NCI-H2081 (cell line): ENCODE measurements at places on chromosomes 2 and 18.

GRCh38 chr2:19362094-19362754, 3.8 kb upstream of the OSR1 start:
- DNase-seq = no peak

DNA sequence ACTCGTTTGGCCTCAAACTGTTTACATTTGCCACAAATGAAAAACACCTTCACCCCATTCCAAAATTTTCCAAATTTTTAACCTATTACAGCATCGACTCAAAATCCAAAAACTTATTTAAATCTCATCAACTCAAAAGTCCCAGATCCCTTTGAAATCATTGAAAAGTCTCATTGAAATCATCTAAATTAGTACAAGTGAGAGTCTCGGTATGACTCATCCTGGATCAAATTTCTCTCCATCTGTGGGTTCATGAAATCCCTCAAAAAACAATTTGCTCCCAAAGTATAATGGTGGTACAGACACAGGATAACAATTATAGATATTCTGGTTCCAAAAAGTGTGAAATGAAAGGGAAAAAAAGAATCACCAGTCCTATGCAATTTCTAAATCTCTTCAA, 65.1 kb downstream of the LRP1B start:
- DNase-seq = no peak

DNA sequence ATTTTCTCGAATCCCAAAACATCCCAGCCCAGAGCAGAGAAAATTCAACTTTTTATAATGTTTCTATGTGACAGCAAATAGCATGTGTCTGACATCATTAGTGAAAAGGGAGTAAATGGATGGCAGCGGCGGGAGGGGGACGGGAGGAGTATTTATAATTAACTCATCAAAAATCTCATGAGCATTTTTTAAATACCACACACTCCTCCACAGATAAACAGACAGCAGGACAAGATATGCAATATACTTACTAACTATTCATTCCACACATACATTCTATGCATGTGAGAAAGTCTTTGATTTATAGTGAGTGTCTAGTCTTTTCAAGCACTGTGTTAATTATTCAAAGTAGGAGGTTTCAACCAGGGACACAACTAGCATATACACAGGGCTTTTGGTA, 107.6 kb downstream of the LRP2 start:
- DNase-seq = no peak

- no peak for DNase-seq
Observed at GRCh38 chr2:213455316-213456008, 171.2 kb downstream of the SPAG16 start.

- DNase-seq = no peak
Observed at GRCh38 chr2:240885566-240885965, 10.4 kb downstream of the MAB21L4 start.

GRCh38 chr2:20080839-20081415, 29.5 kb upstream of the LAPTM4A start:
- no peak for DNase-seq

DNA sequence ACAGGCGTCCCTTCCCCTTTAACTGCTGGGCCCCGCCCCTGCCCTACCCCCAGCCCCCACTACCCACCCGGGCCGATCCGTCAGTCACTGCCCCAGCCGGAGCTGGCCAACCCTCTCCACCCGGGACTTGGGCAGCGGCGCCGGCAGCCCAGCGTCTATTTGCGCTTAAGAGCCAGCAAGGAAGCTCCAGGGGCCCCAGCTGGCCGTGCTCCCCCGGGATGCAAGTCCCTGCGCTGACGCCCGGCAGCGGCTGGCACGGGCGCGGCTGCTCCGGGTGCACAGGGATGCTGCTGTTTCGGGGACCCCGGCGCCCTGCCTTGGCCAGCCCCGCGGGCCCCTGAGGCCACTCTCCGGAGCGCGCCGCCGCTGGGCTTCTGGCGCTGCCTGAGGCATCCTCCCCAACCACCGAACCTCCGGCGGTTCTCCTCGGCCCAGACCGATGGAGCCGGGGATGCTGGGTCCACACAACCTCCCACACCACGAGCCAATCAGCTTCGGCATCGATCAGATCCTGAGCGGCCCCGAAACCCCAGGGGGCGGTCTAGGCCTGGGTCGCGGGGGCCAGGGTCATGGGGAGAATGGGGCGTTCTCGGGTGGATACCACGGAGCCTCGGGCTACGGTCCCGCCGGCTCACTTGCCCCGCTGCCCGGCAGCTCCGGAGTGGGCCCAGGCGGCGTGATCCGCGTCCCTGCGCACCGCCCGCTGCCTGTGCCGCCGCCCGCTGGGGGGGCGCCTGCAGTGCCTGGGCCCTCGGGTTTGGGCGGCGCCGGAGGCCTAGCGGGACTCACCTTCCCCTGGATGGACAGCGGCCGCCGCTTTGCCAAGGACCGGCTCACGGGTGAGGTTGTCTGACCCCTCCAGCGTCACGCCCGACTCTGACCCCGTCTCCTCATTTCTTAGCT, at the start of gene TLX2:
Gene TLX2, plus strand, starts transcription at position 83 of the 903 bp plus-strand sequence. Its CDS starts 357 bp downstream, at position 440.
- DNase-seq = no peak

DNA sequence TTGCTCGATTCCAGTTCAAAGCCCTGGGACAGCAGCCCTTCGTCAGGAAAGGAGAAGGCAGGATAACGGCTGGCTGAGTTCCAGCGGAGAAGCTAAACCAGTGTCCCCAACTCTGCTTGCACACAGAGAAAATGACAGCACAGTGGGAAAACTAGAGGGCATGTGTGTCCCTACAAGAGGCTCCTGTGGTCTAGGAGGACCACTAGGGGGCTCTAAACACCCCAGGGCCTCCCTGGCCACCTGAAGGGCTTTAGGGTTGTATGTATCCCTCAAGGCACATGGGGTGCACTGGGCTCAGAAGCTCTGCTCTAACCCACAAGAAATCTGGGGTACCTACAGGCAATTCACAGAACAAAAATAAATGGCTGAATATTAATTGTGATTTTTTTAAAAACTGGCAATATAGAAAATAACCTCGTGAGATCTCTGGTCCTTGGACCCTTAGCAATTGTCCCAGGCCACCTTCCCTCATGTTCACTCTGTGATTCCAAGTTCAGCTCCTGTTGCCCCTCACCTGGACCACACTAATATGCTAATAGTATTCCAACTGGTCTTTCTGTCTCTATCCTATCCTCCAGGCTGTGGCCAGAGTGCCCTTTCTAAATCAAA, 17.5 kb downstream of the STAT1 start:
- DNase-seq = peak; percentile 41

- no peak for DNase-seq
Observed at GRCh38 chr2:158975271-158975921, 7.0 kb downstream of the TANC1 start.

GRCh38 chr18:48931680-48932461, 18.9 kb downstream of the SMAD7 start:
- no peak for DNase-seq

DNA sequence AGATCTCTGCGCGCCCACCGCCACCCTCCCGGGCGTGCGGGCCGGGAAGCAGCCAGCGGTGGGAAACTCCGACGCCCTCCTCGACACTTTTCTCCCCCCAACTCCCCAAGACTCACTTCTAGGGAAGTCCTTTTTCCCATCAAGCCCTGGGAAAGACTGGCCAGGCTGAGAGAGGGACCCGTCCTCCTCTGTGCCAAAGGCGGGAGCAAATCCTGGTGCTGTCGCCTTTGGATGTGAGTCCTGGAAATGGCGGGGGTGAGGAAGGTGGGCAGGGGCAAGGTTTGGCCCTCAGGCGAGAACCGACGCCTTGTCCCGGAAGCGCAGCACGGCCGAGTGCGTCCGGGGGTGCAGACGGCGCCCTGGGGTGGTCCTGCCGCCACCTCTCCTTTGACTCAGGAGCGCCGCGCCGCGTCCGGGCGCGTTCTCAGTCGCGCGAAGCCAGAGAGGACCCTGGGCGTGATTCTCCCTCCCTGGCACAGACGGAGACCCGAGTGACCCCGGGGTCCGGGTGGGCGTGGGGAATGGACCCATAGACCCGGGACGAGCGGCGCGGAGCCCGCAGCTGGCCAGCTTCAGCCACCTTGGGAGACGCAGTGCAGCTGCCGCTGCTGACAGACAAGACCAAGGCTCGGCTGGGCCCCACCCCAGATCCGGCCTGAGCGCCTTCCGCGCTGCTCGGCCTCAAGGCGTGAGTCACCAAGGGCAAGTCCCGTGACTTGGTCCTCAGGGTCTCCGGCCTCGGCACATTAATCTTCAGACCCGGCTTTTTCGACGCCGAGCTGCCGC, 3.5 kb upstream of the LBX2 start:
- peak; percentile 40 for DNase-seq

DNA sequence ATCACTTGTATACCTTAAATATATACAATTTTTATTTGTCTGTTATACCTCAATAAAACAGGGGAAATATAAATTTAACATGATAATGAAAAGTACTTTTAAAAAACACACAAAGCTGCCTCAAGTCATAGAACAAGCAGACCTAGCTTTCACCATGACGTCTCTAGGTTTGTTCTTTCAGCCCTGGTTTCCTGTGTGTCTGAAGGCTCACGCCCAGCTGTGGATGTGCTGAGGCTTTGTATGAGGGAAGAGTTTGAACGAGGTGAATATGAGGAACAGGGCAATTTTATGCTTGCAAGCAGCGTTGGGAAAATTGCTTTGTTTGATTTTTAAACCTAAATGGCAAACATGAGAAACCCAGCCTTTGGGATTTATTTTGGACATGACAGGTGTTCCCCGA, 15.3 kb downstream of the SH3RF3 start:
- peak; percentile 51 for DNase-seq

GRCh38 chr2:240412975-240413812, 22.3 kb upstream of the GPC1 start:
- no peak for DNase-seq

GRCh38 chr18:48572402-48573126, 33.7 kb downstream of the CTIF start:
- DNase-seq = no peak

DNA sequence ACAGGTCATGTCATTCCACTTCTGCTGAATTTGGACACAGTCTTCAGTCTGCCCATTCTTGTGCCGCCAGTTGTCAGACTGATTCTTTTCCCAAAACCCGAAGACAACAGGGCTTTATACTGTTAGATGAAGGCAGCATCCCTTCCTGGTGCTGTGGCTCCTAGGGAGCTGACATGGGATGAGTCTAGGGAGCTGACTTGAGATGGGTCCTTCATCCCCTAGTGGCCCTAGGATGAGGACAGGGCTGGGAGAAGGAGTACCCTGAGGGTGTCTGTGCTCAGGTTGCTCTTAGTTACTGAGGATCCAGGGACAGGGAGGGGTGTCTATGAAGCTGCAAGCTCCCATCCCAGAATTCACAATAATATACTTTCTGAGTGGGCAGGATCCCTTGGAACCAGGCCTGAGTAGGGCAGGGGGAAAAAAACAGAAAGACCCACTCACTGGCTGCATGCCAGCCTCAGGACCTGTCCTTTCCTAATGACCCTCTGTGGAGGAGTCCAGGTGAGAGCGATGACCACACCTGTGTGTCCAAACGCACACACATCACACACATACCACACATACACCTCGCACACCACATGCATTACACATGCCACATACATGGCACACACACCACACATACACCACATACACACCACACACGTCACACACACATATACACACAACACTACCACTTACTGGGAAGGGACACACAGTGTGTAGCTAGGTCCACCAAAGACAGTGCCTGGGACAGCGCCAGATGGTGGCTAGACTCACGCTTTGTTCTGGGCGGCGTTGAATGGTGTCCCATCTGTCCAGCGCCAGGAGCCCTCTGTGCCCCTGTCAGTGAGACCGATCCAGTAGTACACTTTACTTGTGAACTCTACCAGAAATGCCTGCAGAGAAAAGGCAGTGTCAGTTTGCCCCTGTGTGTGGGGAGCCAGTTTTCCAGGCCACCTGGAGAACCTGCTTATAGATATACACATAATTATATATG, 11.1 kb downstream of the CLEC4F start:
- no peak for DNase-seq

- DNase-seq = no peak
Observed at GRCh38 chr2:230737300-230737699, 24.7 kb downstream of the CAB39 start.

GRCh38 chr2:25405611-25406295, 64.0 kb upstream of the DNMT3A start:
- no peak for DNase-seq

- DNase-seq = no peak
Observed at GRCh38 chr18:68500556-68500955, 214.4 kb downstream of the TMX3 start.

DNA sequence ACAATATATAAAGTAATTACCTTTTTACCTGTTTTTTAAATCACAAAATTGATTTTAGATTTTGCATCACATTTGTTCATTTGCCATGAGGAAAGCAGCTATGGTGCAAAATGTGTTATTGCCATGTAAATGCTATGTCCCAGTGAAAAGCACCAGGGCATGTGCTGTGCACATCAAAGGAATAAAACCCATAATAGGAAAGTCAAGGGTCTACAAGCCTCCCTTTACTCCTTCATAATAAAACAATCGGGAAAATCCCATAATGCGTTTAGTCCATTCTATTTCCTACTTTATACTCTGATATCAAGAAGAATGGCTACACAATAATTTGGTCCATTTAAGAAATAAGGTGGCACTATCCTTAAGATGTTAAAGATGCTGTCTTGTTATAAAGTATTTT, 53.0 kb downstream of the KLF7 start:
- no peak for DNase-seq

DNA sequence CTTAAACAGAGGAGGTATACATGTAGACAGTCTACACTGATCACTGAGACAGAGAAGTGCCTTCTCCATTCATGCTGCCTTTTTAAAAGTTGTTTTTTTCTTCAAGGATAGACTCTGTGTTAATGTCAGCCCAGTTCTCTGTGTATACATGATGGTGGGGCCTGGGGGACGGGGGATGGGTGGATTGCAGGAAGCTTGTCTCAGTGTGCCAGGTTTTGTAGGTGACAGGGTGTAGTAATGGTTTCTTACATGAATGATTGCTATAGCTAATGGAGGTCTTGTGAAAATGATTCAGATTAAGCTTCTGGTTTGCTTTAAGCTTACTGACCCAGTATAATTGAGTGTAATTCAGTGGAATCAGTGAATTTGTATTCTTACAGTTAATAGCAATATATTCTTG, 423.6 kb downstream of the PTPRM start:
- DNase-seq = no peak

DNA sequence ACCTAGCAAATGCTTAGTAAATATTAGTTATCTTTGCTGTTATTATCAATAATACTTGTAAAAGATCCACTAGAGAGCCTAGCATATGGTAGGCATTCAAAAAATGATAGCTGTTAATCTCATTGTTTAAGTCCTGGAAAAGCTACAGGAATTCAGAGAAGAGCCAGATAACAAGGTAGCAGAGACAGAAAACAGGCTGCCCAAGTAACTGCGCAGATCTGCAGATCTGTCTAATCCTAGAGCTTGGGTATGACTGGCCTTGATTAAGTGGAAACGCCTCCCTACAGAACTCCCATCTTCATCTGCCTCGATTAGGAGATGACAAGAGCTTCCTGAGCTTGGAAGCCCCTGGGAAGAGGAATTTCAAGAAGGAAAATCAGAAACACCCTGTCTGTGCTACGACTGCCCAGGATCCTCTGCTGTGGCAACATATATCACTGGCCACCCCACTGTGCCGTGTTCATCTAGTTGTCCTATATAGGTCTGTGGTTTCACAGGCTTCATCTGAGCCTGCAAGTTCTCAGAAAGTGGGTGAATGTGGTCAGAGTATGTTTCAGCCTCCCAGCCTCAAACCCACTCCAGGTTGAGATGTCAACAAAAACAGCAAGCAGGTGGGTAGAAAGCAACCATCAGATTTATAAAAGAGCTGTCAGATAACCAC, 151.5 kb upstream of the PKDCC start:
- no peak for DNase-seq

GRCh38 chr18:42268186-42268725, 313.2 kb downstream of the PIK3C3 start:
- no peak for DNase-seq

- DNase-seq = no peak
Observed at GRCh38 chr2:54680397-54681041, 42.9 kb upstream of the EML6 start.

GRCh38 chr2:64391424-64391823, 62.5 kb upstream of the LGALSL start:
- no peak for DNase-seq
